ENCODE measurements at places on chromosomes 1 and 21. TPM values are rescaled to one million over a fixed set of nuclear protein-coding genes. Genes with fewer than 3 reads are reported as not detected.
A peak's percentile ranks its signal among the peaks of the same experiment; 100 is the strongest.

DNA sequence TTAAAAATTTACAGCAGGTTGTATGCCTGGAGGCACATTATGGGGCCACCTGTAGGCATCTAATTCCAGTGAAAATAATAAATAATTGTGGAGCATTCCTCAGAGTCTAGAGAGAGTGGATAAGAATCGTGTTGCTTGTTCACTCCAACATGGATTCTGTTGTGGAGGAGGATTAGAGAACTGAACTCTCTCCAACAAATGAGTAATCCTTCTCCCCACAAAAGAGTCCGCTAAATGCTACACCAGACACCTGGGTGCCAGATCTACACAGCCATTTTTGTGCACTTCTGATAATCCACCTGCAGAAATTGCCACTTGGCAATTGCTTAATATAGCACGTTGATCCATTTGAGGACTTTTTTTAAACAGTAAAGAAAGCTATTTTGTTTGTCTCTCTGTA is 113.7 kb upstream of the DPYD start:
- no peaks in the 10 kb centered on the region for H3K27me3 ChIP-seq
- peak overlapping the region; percentile 79 for H3K27ac ChIP-seq
- peaks cover 13% of the 10 kb centered on the region for H3K36me3 ChIP-seq
- peaks cover 18% of the 10 kb centered on the region for H3K4me1 ChIP-seq
- no peak for DNase-seq
- H3K4me3 ChIP-seq = no peak overlapping the region

DNA sequence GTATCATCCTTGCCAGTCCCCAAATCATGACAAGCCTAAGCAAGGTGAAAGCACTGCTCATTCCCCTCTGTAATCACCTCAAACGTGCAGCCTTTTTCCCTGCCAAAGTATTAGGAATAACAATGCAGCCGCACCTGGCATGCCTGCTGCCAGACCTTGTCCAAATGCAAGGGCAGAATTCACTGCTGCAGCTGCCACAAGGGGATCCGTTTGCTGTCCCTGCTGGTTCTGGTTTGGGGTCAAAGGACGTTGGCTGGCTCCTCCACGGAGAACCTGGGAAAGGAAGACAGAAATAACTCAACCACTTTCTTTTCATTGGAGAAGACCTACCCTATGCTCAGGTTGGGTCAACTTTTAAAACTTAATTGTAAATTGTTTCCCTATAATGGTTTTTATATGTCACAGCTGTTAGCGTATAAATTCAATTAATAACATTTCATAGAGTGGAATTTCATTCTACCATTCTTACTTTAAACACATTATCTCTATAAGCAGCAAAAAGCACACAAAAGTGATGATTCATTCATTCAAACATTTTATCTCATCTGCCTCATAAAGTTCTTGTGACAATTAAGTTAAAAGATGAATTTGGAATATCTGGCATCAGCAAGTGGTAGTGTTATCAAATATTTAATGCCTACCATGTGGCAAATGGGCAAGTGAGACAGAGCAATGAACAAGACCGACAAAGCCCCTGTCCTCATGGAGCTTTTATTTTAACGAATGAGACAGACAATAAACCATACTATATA is 59.8 kb upstream of the SDC3 start:
- peaks cover 38% of the 10 kb centered on the region for H3K4me1 ChIP-seq
- H3K27me3 ChIP-seq = no peaks in the 10 kb centered on the region
- H3K27ac ChIP-seq = peak overlapping the region; percentile 92
- no peak overlapping the region for H3K4me3 ChIP-seq
- DNase-seq = no peak

GRCh38 chr1:64493831-64494230 is 23.9 kb downstream of the CACHD1 start:
- H3K4me3 ChIP-seq = no peak overlapping the region
- H3K36me3 ChIP-seq = no peaks in the 10 kb centered on the region
- H3K4me1 ChIP-seq = peaks cover 3% of the 10 kb centered on the region
- H3K27ac ChIP-seq = no peak overlapping the region

DNA sequence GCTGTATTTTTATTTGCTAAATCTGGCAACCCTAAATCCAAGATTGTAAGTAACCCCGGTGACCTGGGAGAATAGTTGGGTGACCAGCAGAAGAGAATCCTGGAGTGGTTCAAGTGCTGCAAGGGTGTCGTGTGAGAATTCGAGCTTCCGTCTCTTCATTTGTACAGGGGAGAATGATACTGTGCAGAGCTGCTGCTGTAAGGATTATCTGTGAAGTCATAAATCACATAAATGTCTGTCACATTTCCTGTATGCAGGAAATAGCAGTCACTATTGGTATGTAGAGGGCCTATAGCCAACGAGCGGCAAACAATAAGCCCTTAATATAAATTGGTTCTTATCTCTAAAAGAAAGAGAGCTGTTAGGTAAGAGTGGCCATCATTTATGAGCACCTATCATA is 90.7 kb downstream of the ATP1A1 start:
- H3K27ac ChIP-seq = no peak overlapping the region
- no peak for DNase-seq
- H3K27me3 ChIP-seq = no peaks in the 10 kb centered on the region
- no peaks in the 10 kb centered on the region for H3K36me3 ChIP-seq
- H3K4me1 ChIP-seq = no peaks in the 10 kb centered on the region

Gene TFF2
- not detected for polyA plus RNA-seq

All from SK-N-SH (cell line).